ENCODE measurements at places on chromosomes 4 and X. TPM values are rescaled to one million over a fixed set of nuclear protein-coding genes. Genes with fewer than 3 reads are reported as not detected.

GRCh38 chrX:131762802-131763234, 218.9 kb downstream of the OR13H1 start:
- no peak overlapping the region for H3K4me3 ChIP-seq
- no peaks in the 10 kb centered on the region for H3K27me3 ChIP-seq
- no peak overlapping the region for H3K27ac ChIP-seq
- DNase-seq, result peak; percentile 79
- no peaks in the 10 kb centered on the region for H3K4me1 ChIP-seq

DNA sequence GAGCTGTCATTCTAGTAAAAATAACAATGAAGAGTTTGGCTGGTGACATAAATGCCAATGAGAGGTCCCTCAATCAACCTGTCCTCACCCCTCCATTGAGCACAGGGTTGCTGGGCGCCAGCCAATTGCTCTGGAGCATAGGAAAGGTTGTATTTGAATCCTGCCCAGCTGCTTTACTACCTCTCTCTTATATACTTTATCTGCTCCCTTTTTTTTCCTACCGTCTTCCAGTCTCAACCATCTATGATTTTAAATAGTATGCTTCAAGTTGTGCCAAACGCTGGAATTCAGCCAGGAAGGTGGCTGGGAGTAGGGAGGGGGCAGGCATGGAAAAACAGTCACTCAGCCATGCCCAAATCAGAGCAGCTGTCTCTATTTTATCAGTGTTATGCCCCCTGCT, 153.8 kb downstream of the NR3C2 start:
- no peak overlapping the region for H3K27ac ChIP-seq
- no peaks in the 10 kb centered on the region for H3K27me3 ChIP-seq
- H3K36me3 ChIP-seq, result no peaks in the 10 kb centered on the region

- no peak overlapping the region for H3K4me3 ChIP-seq
- no peak for DNase-seq
- H3K4me1 ChIP-seq, result no peaks in the 10 kb centered on the region
- no peaks in the 10 kb centered on the region for H3K27me3 ChIP-seq
Measured at GRCh38 chr4:37918653-37919052, 27.8 kb downstream of the TBC1D1 start.

GRCh38 chr4:52585379-52585778, 73.7 kb downstream of the USP46 start:
- H3K27me3 ChIP-seq, result no peaks in the 10 kb centered on the region
- DNase-seq, result no peak
- H3K4me3 ChIP-seq, result no peak overlapping the region
- H3K27ac ChIP-seq, result no peak overlapping the region
- no peaks in the 10 kb centered on the region for H3K4me1 ChIP-seq
- H3K36me3 ChIP-seq, result no peaks in the 10 kb centered on the region

GRCh38 chr4:138299881-138300280, 57.7 kb upstream of the SLC7A11 start:
- no peaks in the 10 kb centered on the region for H3K36me3 ChIP-seq
- no peak for DNase-seq
- no peaks in the 10 kb centered on the region for H3K27me3 ChIP-seq

GRCh38 chrX:70046978-70047377, 2.8 kb downstream of the AWAT2 start:
- H3K4me1 ChIP-seq, result no peaks in the 10 kb centered on the region
- H3K27ac ChIP-seq, result no peak overlapping the region
- H3K27me3 ChIP-seq, result no peaks in the 10 kb centered on the region
- no peak for DNase-seq
- H3K36me3 ChIP-seq, result no peaks in the 10 kb centered on the region

GRCh38 chrX:3690140-3690539, 23.3 kb downstream of the PRKX start:
- H3K27ac ChIP-seq, result no peak overlapping the region
- no peak overlapping the region for H3K4me3 ChIP-seq
- no peaks in the 10 kb centered on the region for H3K4me1 ChIP-seq
- H3K27me3 ChIP-seq, result no peaks in the 10 kb centered on the region
- no peaks in the 10 kb centered on the region for H3K36me3 ChIP-seq

DNA sequence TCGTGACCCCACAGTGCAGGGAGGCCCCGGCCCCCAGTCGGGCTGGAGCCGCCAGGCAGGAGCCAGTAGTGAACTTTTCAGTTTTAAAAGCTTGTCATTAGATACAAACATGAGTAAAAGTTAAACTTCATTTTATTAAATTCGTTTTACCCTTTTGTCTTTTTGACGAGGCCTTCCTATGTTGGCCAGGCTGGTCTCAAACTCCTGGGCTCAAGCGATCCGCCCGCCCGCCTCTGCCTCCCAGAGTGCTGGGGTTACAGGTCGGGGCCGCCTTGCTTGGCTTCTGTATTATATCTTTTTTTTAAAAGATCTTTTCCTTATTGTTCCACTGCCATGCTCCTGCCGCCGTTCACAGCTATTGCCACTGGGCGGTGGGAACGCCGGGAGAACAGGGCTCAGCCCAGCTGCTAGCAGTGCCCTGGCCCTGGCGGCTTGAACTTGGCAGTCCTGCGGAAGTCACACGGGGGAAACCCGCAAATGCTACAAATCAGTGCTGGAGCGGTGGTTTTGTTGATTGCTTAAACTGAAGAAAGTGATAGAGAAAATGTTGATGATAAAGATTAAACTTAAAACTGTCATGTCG, 968 bp upstream of the NELFA start:
- DNase-seq, result peak; percentile 79
- peaks cover 5% of the 10 kb centered on the region for H3K36me3 ChIP-seq
- no peaks in the 10 kb centered on the region for H3K27me3 ChIP-seq
- H3K27ac ChIP-seq, result peak overlapping the region; percentile 99
- H3K4me1 ChIP-seq, result no peaks in the 10 kb centered on the region
- peak overlapping the region; percentile 96 for H3K4me3 ChIP-seq

GRCh38 chr4:120466429-120466828, 399.8 kb upstream of the MAD2L1 start:
- H3K27me3 ChIP-seq, result no peaks in the 10 kb centered on the region
- no peak overlapping the region for H3K4me3 ChIP-seq
- H3K36me3 ChIP-seq, result no peaks in the 10 kb centered on the region
- no peak overlapping the region for H3K27ac ChIP-seq
- H3K4me1 ChIP-seq, result no peaks in the 10 kb centered on the region
- DNase-seq, result peak; percentile 68

GRCh38 chr4:141216002-141216761, 4.5 kb upstream of the ZNF330 start:
- H3K27me3 ChIP-seq, result no peaks in the 10 kb centered on the region
- no peaks in the 10 kb centered on the region for H3K36me3 ChIP-seq
- DNase-seq, result no peak
- H3K27ac ChIP-seq, result no peak overlapping the region
- H3K4me1 ChIP-seq, result no peaks in the 10 kb centered on the region

- no peaks in the 10 kb centered on the region for H3K36me3 ChIP-seq
- H3K27ac ChIP-seq, result peak within 1 kb of the TSS; percentile 92
- DNase-seq, result peak; percentile 90
- H3K4me3 ChIP-seq, result peak within 1 kb of the TSS; percentile 87
- H3K4me1 ChIP-seq, result peaks cover 11% of the 10 kb centered on the region
Measured at GRCh38 chr4:158768555-158769174, at the start of gene FNIP2. TSS of gene FNIP2 (plus strand) at chr4:158769026. CDS start at chr4:158769213, 187 bp downstream.

- peak; percentile 72 for DNase-seq
- H3K27me3 ChIP-seq, result peaks cover 61% of the 10 kb centered on the region
- H3K4me1 ChIP-seq, result no peaks in the 10 kb centered on the region
- no peaks in the 10 kb centered on the region for H3K36me3 ChIP-seq
Measured at GRCh38 chrX:25015486-25016360, at the start of gene ARX. TSS of gene ARX (minus strand) at chrX:25015965. CDS start at chrX:25015737, 228 bp downstream.

GRCh38 chrX:41382714-41383645, 49.0 kb downstream of the DDX3X start:
- no peak overlapping the region for H3K27ac ChIP-seq
- no peaks in the 10 kb centered on the region for H3K27me3 ChIP-seq
- H3K4me3 ChIP-seq, result no peak overlapping the region
- H3K36me3 ChIP-seq, result no peaks in the 10 kb centered on the region
- DNase-seq, result no peak
- no peaks in the 10 kb centered on the region for H3K4me1 ChIP-seq

DNA sequence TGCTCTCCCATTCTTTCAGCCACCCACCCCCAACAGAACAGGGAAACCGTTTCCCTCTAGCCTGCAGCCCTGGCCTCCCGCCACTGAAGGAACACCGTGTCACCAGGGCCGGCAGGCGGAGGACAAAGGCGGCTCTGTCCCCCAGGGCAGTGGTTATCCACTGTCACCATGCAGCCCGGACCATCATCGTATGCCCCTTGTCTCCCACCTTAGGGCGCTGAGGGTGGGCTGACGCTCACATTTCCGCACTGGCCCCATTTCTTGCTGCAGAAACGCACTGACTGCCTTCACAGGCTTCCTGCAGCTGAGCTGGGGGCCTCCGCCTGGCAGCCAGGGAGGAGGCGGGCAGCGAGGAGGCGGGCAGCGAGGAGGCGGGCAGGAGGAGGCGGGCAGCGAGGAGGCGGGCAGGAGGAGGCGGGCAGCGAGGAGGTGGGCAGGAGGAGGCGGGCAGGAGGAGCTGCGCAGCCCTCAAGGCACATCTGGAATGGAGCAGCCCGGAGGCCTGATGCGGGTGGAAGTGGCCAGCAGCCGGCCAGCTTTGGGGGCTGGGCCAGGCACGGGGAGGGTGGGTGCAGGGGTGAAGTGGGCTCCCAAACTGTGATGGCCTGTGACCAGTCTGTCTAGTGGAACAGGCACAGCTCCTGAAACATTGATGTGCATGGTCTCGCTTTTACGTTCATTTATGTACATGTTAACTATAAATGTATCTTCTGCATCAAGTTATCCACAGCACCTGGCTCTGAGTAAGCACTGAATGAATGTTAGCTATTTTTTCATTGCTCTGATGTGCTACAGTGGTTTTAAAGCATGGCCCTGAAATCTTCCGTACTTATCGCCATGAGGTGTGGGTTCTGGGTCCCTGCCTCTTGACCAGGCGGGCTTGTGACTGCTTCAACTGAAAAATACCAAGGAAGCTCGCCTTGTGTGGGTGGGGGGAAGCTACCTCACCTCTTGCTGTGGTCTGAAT, 20.6 kb upstream of the KIAA0232 start:
- no peak overlapping the region for H3K4me3 ChIP-seq
- no peaks in the 10 kb centered on the region for H3K27me3 ChIP-seq
- no peak overlapping the region for H3K27ac ChIP-seq
- peak; percentile 36 for DNase-seq

DNA sequence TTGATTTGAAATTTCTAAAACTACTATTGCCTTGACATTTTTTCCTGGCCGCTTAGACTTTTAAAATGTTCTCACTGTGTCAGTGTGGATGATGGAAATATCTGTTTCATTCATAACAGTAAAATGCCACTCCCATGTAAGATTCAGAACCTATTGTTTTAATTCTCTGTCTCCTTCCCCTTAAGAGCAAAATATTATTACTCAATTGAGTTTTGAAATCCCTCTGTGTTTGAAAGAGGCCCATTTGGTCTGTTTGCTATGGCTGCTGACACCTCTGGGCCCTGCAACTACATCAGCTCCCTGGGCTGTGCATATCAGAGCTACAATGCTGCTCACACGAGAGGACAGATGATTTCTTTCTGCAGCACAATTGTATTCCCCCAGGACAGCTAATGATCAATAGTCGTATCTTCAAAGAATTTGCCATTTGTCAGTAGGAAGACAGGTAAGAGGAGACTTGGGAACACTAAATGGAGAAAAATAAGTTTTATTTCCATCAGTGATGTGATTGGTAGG, 388.0 kb upstream of the GALNT7 start:
- H3K27ac ChIP-seq, result no peak overlapping the region
- no peak overlapping the region for H3K4me3 ChIP-seq
- no peaks in the 10 kb centered on the region for H3K4me1 ChIP-seq
- DNase-seq, result no peak

DNA sequence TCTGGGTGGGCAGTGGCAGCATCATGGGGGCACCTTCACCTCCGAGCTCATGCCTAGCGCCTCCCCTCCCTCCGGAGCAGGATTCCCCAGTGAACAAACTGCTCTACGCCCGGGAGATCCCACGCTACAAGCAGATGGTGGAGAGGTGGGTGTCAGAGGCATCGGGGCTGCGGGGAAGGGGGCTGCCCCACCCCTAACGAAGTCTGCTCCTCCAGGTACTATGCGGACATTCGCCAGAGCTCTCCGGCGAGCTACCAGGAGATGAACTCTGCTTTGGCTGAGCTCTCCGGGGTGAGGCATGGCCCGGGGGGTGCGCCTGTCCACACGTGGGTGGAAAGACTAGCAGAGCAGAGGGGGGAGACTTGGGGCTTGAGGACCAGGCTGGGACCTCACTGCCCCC, 2.7 kb upstream of the SRPK3 start:
- DNase-seq, result no peak
- no peaks in the 10 kb centered on the region for H3K4me1 ChIP-seq
- H3K4me3 ChIP-seq, result no peak overlapping the region
- no peak overlapping the region for H3K27ac ChIP-seq
- H3K36me3 ChIP-seq, result no peaks in the 10 kb centered on the region
- H3K27me3 ChIP-seq, result no peaks in the 10 kb centered on the region

- no peak overlapping the region for H3K4me3 ChIP-seq
- no peak for DNase-seq
- no peaks in the 10 kb centered on the region for H3K27me3 ChIP-seq
- H3K36me3 ChIP-seq, result no peaks in the 10 kb centered on the region
- H3K27ac ChIP-seq, result no peak overlapping the region
Measured at GRCh38 chr4:4332529-4332928, 42.5 kb downstream of the ZBTB49 start.

GRCh38 chrX:41198410-41198809, 113.2 kb downstream of the USP9X start:
- H3K27ac ChIP-seq, result no peak overlapping the region
- H3K4me3 ChIP-seq, result no peak overlapping the region
- H3K36me3 ChIP-seq, result peaks cover 2% of the 10 kb centered on the region
- H3K4me1 ChIP-seq, result no peaks in the 10 kb centered on the region
- H3K27me3 ChIP-seq, result no peaks in the 10 kb centered on the region

GRCh38 chrX:134718966-134719317, 60.7 kb upstream of the PLAC1 start:
- no peak overlapping the region for H3K27ac ChIP-seq
- no peaks in the 10 kb centered on the region for H3K27me3 ChIP-seq
- H3K36me3 ChIP-seq, result no peaks in the 10 kb centered on the region
- no peak overlapping the region for H3K4me3 ChIP-seq

GRCh38 chrX:155819966-155820491, 61.1 kb upstream of the VAMP7 start:
- no peak overlapping the region for H3K4me3 ChIP-seq
- no peaks in the 10 kb centered on the region for H3K4me1 ChIP-seq
- no peaks in the 10 kb centered on the region for H3K36me3 ChIP-seq
- DNase-seq, result peak; percentile 65
- H3K27me3 ChIP-seq, result no peaks in the 10 kb centered on the region

- H3K27ac ChIP-seq, result no peak overlapping the region
- no peaks in the 10 kb centered on the region for H3K36me3 ChIP-seq
- H3K4me1 ChIP-seq, result no peaks in the 10 kb centered on the region
- H3K4me3 ChIP-seq, result no peak overlapping the region
- H3K27me3 ChIP-seq, result no peaks in the 10 kb centered on the region
Measured at GRCh38 chr4:13344216-13344615, 139.9 kb downstream of the RAB28 start.

Gene RS1
- 0.44 TPM for total RNA-seq

Gene AR
- 13.6 TPM for total RNA-seq

Gene ENPP6
- total RNA-seq, result 0.91 TPM

Gene TRIM2
- 122 TPM for total RNA-seq

Gene KIAA0232
- total RNA-seq, result 39.9 TPM

Gene ZNF185
- 24.3 TPM for total RNA-seq

Gene TMSB15C
- 1.5 TPM for total RNA-seq

Gene CENPI
- 0.66 TPM for total RNA-seq

Gene SMIM14
- total RNA-seq, result 64.2 TPM

Gene CXCL11
- total RNA-seq, result not detected

Gene SHROOM4
- 21.8 TPM for total RNA-seq

Gene SUPT20HL1
- not detected for total RNA-seq

Gene PAGE2
- total RNA-seq, result not detected

Gene SYTL5
- total RNA-seq, result 0.69 TPM

Gene TLR1
- total RNA-seq, result 18.0 TPM
